ENCODE measurements at places on chromosomes 1 and 21. TPM values are rescaled to one million over a fixed set of nuclear protein-coding genes. Genes with fewer than 3 reads are reported as not detected.

SPOCD1 gene
- polyA plus RNA-seq, result 0.38 TPM

SDC3 gene
- polyA plus RNA-seq, result 40.9 TPM

SPRR1B gene
- polyA plus RNA-seq, result not detected

RHD gene
- polyA plus RNA-seq, result 2.0 TPM

DCST1 gene
- polyA plus RNA-seq, result 0.75 TPM

All from left lung (tissue), 14 donors.